ENCODE measurements at places on chromosomes 4 and X.
A peak's percentile ranks its signal among the peaks of the same experiment; 100 is the strongest.

GRCh38 chrX:72621625-72622485 is 49.2 kb upstream of the HDAC8 start:
- DNase-seq, result peak; percentile 8

DNA sequence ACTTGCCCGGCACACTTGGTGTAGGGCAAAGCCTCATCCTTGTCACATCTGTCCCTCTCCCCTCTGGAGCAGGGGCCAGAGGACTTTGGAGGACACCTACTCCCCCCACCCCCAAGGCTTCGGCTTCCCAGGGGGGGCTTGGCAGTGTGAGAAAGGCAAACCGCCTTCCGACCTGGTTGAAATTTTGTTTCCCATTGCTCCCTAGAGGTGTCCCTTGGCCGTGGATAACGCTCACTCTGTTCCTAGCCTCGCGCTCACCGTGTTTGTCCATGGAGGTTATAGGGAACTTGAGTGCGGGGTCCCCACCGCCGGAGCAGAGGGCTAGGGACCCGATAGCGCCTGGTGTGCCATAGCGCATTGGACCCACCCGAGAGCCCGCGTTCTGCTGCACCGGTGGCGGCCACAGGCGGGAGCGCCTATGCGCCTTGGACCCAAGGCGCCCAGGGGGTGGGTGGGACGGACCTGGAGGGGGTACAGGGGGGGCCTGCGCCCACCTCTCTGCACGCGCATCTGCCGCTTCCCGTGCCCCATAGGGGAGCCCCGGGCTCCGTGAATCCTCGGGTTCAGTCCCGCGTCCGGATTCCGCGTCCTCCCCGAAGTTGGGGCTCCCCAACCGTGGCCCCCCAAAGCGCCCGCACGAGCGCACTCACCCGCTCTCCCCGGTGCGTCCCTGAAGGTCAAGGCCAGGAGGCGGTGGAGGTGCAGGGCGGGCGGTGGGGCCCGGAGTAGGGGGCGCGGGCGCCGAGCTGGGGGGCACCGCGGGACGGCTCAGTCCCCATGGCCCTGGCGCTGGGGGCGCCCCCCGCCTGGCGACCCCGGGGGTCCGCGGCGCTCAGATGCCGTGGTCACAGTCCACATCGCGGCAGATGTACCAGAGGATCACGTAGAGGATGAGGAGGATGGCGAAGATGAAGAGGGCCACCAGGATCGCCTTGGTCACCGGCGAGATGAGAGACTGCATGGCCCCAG is 82.7 kb upstream of the DHRSX start:
- no peak for DNase-seq

DNA sequence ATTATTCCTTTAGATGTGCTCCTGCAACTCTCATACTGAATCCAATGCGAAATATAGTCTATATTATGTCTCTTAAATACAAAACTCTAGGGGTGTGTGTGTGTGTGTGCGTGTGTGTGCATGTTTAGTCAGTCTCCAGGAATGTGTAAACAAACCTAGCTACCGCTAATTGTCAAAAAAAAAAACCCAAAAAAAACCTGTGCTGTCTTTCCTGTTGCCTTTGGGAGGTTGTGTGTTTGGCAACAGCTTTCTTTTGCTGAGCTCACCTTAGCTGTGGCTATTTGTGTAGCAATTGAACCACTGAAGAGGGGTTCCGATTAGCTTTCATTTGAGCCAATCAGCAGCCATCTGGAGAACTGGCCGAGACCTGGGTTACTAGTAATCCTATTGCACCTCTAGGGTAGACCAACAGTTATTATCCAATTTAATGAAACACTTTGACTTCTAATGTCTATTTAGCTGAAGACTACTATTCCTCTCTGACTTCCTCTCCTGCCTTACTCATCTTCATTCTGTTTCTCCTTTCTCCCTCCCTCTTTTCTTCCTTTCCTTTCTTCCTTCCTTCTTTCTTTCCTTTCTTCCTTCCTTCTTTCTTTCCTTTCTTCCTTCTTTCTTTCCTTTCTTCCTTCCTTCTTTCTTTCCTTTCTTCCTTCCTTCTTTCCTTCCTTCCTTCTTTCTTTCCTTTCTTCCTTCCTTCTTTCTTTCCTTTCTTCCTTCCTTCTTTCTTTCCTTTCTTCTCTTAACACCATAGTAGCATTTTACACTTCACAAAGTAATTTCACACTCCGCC is 471.1 kb downstream of the GBA3 start:
- no peak for DNase-seq

DNA sequence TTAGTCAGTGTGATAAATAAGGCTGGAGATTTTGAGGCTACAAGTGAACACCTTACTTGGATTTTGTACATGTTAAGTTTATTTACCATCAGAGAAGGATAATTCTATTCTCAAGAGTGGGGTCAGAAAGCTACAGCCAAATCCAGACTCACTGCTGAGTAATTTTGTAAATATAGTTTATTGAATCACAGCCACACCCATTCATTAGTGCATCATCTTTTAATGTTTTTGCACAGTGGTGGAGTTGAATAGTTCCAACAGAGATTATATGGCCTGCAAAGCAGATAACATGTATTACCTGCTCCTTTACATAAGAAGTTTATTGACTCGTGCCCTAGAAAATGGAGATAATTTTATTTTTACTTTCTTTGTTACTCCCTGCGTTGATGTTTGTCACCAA is 60.4 kb downstream of the PCDH18 start:
- no peak for DNase-seq
